ENCODE measurements at places on chromosomes 11 and 22.

- no peak for DNase-seq
Observed at GRCh38 chr11:76329084-76329648, 51.8 kb downstream of the THAP12 start.

GRCh38 chr11:65906602-65907001, 6.4 kb upstream of the FOSL1 start:
- no peak for DNase-seq

DNA sequence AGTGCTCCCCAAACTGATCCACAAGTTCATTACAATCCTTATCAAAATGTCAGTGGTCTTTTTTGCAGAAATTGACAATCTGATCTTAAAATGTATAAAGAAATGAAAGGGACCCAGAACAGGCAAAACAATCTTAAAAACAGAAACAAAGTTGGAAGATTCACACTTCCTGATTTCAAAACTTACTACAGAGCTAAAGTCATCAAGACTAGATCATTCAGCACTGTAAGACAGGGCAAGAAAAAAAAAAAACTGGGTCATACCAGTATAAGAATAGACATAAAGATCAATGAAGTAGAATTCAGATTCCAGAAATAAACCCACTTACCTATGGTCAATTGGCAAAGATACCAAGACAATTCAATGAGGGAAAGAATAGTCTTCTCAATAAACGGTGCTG, 4.5 kb upstream of the STK33 start:
- DNase-seq, result no peak

DNA sequence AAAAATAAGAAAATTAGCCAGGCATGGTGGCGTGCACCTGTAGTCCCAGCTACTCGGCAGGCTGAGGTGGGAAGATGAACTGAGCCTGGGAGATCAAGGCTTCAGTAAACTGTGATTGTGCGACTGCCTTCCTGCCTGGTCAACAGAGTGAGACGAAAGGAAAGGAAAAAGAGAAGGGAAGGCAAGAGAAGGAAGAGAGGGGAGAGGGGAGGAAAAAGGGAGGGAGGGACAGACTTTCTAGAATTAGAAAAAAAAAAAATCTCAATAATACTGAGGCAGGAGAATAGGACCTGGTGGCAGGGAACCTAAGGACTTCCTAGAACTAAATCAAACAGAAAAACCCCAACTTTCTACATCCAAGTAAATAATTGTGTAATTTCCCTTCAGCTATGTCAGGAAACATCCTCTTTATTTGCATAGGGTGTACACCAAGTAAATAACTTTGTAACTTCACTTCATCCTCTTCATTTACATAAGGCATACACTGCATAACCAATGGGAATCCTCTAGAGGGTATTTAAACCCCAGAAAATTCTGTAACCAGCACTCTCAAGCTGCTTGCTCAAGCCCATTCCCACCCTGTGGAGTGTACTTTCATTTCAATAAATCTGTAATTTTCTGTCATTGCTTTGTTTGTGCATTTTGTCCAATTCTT, 8.7 kb downstream of the SBF2 start:
- no peak for DNase-seq

- peak; percentile 50 for DNase-seq
Observed at GRCh38 chr11:135075740-135076139, 663.7 kb upstream of the B3GAT1 start.

DNA sequence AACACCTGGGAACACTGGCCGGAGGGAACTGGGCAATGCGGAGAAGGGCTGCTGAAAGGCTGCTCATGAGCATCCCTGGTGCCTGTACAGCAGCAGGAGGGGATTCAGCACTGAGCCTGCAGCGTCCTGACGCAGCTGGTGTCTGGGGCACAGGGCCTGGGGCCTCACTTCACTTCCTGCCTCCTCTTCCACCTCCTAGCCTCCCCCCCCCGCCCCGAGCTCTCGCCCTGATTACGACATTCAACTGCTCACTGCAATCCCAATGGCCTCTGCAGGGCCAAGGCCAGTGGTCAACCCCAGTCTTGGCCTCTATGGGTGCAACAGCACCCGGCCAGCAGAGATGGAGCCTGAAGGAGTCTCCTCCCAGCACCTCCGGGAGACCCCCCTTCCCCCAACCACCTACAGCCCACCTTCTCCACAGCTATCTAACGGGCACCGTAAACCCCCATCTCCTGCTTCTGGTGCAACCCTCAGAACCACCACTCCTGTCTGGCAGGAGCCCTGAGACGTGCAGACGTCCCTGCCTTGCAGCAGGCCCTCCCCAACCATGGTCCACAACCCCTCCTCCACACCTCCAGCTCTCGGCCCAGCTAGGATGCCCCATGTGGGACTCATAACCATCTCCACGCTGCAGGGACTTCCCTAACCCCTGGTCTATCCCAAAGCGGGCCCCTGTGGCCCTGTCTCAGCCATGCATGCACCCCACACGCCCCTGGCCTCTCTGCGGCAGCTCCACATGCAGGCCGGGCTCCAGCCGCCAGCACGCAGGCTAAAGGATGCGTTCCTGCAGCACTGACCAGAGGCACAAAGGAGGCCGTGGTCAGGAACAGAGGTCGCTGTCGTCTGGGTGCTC, 38.2 kb downstream of the BRD1 start:
- DNase-seq, result no peak

DNA sequence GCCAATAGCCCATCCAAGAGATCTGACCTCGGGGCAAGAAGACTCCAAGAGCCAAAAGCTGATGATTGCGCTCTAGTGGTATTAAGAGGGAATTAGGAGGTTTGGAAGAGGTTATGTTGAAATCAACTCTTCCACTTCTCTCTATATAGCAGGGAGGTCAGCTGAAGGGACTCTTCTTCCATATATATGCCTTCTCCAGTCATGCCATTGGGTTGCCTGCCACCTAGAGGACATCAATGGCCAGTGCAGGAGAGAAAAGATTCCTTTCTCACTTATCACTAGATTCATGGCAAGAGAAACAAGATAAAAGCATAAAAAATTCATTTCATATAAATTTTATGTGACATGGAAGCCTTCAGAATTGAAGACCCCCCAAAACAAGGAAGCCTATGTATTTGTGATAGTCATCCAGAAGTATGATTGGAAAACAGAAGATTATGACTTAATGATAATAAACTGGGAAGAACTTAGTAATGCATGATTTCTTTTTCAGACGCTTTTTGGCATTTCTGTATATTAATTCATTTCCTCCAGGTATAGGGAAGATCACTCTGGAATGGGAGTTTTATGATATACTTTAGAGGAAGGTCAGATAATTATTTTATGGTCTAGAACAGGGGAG, 435.1 kb upstream of the DDI1 start:
- peak; percentile 3 for DNase-seq

GRCh38 chr11:69343401-69344321, 49.7 kb downstream of the MYEOV start:
- no peak for DNase-seq

DNA sequence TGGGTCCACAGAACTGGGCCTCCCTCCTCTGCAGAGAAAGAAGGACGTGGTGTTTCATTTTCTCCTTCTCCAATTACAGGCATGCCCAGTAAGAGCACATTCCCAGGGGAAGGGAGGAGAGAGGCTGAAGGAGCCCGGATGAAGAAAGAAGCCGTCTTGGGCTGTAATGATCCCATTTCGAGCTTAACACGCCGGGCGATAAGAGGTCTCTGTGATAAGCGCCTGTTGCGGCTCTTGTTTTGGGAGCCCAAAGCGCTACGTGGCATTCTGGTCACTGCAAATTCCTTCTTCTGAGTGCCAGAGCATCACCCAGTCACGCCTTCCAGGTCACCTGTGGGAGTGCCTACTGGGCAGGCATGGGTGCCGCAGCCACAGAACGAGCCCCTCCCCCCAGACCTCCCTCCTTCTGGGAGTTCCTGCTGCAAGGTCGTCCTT, 57.5 kb downstream of the ANO1 start:
- no peak for DNase-seq

- no peak for DNase-seq
Observed at GRCh38 chr11:99320769-99321290, 300.1 kb downstream of the CNTN5 start.

DNA sequence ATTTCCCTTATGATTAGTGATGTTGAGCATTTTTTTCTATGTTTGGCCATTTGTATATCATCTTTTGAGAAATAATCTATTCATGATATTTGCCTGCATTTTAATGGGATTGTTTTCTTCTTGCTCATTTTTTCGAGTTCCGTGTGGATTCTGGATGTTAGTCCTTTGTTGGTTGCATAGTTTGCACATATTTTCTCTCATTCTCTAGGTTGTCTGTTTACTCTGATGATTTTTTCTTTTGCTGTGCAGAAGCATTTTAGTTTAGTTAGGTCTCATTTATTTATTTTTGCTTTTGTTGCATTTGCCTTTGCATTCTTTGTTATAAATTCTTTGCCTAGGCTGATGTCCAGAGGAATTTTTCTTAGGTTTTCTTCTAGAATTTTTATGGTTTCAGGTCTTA, 87.3 kb downstream of the METTL15 start:
- DNase-seq, result no peak

- no peak for DNase-seq
Observed at GRCh38 chr22:26115266-26115665, 54.0 kb upstream of the SEZ6L start.

GRCh38 chr11:109644152-109644551, 222.2 kb downstream of the C11orf87 start:
- DNase-seq, result no peak

- DNase-seq, result no peak
Observed at GRCh38 chr22:27637604-27638003, 164.0 kb downstream of the MN1 start.

- no peak for DNase-seq
Observed at GRCh38 chr22:38745676-38746460, 9.9 kb downstream of the SUN2 start.

GRCh38 chr11:60924906-60925853, 920 bp downstream of the TMEM132A start:
- DNase-seq, result no peak

GRCh38 chr11:75476739-75477613, 44.0 kb upstream of the KLHL35 start:
- no peak for DNase-seq
